Fibroblast of lung (primary cell): ENCODE measurements at places on chromosomes 3 and 15.
A peak's percentile ranks its signal among the peaks of the same experiment; 100 is the strongest.

- DNase-seq = no peak
Measured at GRCh38 chr15:85616549-85617110, 178.1 kb downstream of the KLHL25 start.

- DNase-seq = no peak
Measured at GRCh38 chr3:172824229-172824628, 73.7 kb downstream of the ECT2 start.

DNA sequence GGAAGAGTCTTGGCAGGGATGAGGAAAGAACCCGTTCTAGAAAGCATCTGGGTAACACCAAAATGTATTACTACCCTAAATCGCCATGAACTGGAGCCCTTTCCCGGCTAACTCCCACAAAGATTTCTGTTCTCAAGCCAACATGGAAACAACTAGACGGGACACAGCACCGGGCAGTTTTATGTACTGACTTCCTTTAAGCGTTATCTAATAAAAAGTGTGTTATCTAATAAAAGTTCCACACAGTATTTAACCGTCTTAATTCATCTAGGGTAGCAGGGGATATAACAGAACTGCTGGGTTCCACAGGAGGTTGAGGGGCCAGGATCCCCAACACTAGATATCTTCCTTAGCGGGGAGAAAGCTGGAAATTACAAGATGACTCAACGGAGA is 347 bp upstream of the C3orf62 start:
- no peak for DNase-seq

DNA sequence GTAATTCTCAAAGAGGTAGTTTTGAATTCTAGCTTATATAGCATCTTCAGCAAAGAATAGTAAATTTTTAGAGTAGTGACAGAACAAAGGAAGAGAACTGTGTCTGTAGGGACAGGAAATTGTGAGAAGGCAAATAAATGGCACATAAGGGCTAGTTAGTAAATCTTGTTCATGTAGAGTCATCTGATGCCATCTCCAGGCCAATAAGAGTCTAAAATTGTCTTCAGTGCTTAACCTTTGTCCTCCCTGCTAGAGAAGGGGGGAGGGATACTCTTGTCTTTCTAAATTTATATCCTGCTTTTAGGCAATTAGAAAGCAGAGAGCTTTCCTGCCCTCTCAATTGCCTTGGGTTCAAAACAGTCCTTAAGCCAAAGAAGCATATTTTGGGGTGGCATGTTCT is 87.0 kb upstream of the DNAJC19 start:
- DNase-seq = no peak

DNA sequence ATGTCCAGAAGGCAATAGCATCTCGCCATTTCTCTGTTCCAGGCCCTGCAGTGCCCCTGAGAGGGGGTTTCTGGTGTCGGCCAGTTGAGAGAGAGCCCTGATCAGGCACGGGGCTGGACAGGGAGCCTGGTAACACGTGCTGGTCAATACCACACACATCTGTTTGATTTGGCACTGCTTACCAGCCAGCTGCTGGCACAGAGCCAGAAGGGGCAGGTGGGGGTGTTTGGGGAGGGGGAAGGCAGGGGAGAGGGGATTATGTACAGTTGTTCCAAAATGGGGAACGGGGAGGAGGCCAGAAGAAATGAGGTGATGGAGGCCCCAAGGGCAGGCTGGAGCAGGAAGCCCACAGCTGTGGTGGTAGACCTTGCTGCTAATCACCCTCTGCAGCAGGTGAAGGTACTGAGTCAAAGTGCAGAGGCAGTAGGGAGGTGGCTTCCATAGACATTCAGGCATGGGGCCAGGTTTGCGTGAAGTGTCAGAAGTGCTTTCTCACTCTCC is 153.5 kb upstream of the LPP start:
- DNase-seq = no peak

DNA sequence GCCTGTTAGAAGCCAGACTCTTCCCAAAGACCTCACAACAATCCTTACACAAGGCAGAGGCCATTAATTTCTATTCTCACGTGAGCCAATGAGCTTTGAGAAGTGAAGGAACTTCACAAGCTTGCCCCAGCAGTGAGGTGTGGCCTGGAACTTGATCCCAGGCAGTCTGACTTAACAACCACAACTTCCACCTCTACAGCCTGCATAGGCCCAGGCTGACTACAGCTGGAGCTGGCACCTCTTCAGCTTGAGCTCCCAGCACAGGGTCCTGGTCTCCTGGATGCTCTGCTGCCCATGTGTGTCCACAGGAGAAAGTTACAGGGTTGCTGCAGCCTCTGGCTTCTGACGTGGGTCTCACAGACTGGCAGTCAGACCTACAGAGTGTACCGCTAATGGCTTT is 111.0 kb downstream of the ERC2 start:
- no peak for DNase-seq

- DNase-seq = no peak
Measured at GRCh38 chr15:43492266-43492665, 690 bp downstream of the TP53BP1 start.

GRCh38 chr3:44915702-44916438 is 41.5 kb downstream of the TGM4 start:
- peak; percentile 28 for DNase-seq

- peak; percentile 86 for DNase-seq
Measured at GRCh38 chr3:114122027-114122709, 56.7 kb downstream of the DRD3 start.

GRCh38 chr3:169186596-169186995 is 476.9 kb downstream of the MECOM start:
- no peak for DNase-seq

DNA sequence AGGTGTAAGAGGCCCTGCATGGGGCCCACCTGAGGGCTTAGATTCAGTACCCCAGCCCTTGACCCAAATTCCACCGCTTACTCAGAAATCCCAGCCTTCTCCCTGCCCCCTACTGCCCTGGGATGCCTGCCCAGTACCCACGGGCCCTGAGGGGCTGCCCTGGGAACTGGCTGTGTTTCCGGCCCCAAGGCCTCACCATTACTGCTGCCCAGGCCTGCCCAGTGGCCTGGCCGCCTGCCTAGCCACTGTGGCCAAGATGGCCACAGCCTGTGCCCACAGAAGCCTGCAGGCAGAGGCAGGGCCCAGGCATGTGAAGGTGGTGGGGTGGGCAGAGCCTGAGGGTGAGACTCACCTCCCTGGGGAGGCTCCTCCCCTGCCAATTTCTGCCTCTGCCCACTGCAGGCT is 6.1 kb upstream of the PRKCD start:
- DNase-seq = no peak

DNA sequence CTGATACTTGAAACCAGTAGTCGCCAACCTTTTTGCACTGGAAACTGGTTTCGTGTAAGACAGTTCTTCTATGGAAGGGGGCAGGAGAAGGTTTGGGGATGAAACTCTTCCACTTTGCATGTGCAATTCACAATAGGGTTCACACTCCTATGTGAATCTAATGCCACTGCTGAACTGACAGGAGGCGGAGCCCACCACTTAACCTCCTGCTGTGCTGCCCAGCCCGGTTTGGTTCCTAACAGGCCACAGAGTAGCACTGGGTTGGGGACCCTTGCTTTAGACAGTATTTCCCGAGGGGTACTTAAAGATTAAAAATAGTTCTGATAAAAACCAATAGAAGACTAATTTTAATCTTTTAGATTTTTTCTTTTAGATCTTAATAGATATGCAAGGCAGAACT is 11.1 kb downstream of the TFG start:
- DNase-seq = no peak

GRCh38 chr3:105322570-105323273 is 44.0 kb upstream of the ALCAM start:
- DNase-seq = no peak

- no peak for DNase-seq
Measured at GRCh38 chr3:117921411-117921810, 1113.2 kb downstream of the IGSF11 start.

GRCh38 chr3:54830658-54831057 is 97.2 kb downstream of the LRTM1 start:
- DNase-seq = no peak

GRCh38 chr3:125054062-125054448 is 1.7 kb downstream of the HEG1 start:
- no peak for DNase-seq

- DNase-seq = peak; percentile 89
Measured at GRCh38 chr3:44883999-44884431, 9.6 kb downstream of the TGM4 start.

DNA sequence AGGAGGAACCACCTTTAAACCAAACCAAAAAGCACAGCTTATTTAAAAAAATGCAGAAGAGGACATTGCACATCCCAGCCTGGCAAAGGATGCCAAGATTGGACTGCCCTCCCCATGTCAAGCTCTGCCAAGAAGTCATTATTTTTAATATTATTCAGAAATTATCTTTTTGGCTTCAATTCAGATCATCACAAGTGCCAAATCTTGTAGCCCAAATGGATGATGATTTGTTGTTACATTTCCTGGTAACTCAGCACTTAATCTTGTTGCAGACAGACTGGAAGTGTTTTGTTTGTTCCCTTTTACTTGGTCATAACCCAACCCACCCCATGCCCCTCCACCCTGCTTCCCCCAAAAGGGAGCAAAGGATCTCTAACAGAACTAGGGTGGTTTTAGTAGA is 28.1 kb upstream of the LXN start:
- DNase-seq = no peak

DNA sequence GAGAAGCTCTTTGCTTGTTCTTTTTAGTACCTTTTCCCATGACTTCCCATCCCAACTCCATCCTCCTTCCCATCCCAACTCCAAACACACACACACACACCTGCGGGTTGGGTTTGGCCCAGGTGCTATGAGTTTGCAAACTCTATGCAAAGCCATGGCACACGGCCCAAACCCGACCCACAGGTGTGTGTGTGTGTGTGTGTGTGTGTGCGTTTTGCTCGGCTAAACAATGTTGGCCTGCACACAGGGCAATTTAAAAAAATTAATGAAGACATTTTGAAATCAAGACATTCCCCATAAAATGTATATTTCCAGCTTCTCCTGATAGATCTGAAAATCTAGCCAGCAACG is 103.7 kb upstream of the TLE3 start:
- no peak for DNase-seq

- peak; percentile 39 for DNase-seq
Measured at GRCh38 chr3:124032311-124032880, 40.5 kb upstream of the ROPN1 start.

DNA sequence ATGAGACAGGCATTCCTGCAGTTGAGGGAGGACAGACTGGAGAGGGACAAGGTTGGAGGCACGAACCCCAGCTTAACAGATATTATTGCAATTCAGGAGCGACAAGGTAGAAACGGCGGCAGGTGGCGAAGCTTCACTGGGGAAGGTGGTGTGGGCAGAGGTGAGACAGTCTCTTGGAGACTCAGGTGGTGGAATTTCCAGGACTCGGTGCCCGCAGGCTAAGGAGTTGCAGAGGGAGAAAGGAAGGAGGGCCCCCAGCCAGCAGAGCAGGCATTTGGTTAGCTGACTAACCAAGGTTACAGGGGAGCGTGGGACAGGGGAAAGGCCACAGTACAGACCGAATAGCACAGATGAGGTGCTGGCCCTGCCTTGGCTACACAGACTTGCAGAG is 3.0 kb downstream of the FAM174B start:
- DNase-seq = no peak

- no peak for DNase-seq
Measured at GRCh38 chr15:68765602-68766368, 54.9 kb downstream of the ANP32A start.

GRCh38 chr15:50911621-50912020 is 3.1 kb downstream of the AP4E1 start:
- DNase-seq = no peak

- DNase-seq = no peak
Measured at GRCh38 chr3:72901840-72902239, 14.0 kb downstream of the GXYLT2 start.

GRCh38 chr3:127461286-127461910 is 129.1 kb downstream of the TPRA1 start:
- no peak for DNase-seq

GRCh38 chr15:58628206-58628947 is 121.1 kb downstream of the ADAM10 start:
- DNase-seq = peak; percentile 24

- no peak for DNase-seq
Measured at GRCh38 chr3:86547692-86548091, 443.3 kb downstream of the VGLL3 start.

DNA sequence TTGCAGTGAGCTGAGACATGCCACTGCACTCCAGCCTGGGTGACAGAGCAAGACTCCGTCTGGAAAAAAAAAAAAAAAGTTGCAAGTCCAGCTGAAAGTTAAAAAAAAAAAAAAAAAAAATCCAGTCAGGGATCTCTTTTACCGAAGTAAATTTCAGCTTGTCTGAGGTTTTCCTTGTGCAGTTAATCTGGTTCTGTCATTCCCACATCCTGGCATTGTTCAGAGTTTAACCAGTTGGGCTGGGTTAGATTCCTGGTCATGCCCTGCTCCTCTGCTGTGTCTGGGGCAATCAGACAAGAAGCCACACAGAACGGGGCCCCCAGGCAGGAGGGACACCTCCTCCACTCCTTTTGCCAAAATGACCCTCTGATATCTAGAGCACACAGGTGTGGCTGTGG is 84.1 kb upstream of the KLHL25 start:
- DNase-seq = no peak

GRCh38 chr3:172231318-172231901 is 192.0 kb downstream of the FNDC3B start:
- DNase-seq = no peak

- peak; percentile 30 for DNase-seq
Measured at GRCh38 chr15:68930268-68931022, at the start of gene SPESP1. SPESP1 (plus strand) TSS chr15:68930525; CDS start chr15:68930654, 129 bp downstream.

DNA sequence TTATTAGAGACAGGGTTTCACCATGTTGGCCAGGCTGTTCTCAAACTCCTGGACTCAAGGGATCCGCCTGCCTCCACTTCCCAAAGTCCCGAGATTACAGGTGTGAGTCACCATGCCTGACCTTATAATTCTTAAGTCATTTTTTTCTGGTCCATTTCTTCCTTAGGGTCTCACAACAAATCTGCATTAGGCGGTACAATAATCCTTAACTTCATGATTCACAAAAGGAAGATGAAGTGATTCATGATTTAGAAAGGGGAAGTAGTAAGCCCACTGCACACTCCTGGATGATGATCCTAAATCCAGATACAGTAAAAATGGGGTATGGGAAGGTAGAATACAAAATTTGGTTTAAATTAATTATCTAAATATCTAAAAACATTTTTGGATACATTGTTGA is 45.0 kb upstream of the TKT start:
- DNase-seq = no peak

GRCh38 chr15:61393949-61394348 is 164.8 kb upstream of the RORA start:
- peak; percentile 37 for DNase-seq

GRCh38 chr3:149623824-149624223 is 34.0 kb downstream of the WWTR1 start:
- DNase-seq = no peak

DNA sequence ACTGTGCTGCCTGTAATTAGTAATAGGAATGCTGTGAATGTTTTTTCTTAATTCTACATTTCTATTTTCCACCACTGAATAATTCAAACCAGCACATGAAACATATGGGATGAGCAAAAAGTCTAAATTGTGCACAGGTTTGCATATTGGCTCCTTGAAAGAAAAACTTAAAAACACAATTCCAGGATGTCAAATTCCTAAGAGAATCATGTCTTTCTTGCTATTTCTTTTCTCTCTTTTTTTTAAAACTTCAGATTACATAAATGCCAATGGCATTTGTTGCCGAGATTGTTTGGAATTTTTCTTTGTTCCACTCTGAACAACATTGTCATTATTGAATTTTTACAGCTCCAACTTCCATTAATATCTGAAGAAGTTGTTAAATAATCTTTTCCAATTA is 60.8 kb downstream of the VGLL3 start:
- DNase-seq = no peak

- no peak for DNase-seq
Measured at GRCh38 chr3:174158674-174159073, 700.5 kb upstream of the NAALADL2 start.
